Temporal lobe (tissue), 4 donors: ENCODE measurements at places on chromosomes 5 and 9. TPM values are rescaled to one million over a fixed set of nuclear protein-coding genes. Genes with fewer than 3 reads are reported as not detected.

Gene IFNA21
- total RNA-seq: not detected

Gene ANKRD18B
- total RNA-seq: 0.25 TPM

Gene SLC1A3
- total RNA-seq: 188 TPM

Gene GTF3C4
- 25.1 TPM for total RNA-seq

Gene GABRA1
- total RNA-seq: 19.4 TPM

Gene C8G
- total RNA-seq: not detected

Gene HRH2
- total RNA-seq: 3.0 TPM

Gene NOTCH1
- total RNA-seq: 29.0 TPM

Gene GAS1
- 26.8 TPM for total RNA-seq

Gene LCN15
- total RNA-seq: not detected

Gene SH3RF2
- 0.25 TPM for total RNA-seq

Gene MZB1
- total RNA-seq: not detected

Gene OBP2B
- total RNA-seq: not detected

Gene SOHLH1
- total RNA-seq: not detected

Gene RECK
- total RNA-seq: 8.6 TPM
